ENCODE measurements at places on chromosomes 5 and 9.
A peak's percentile ranks its signal among the peaks of the same experiment; 100 is the strongest.

- no peak for DNase-seq
Measured at GRCh38 chr9:36861528-36862205, 172.4 kb downstream of the PAX5 start.

DNA sequence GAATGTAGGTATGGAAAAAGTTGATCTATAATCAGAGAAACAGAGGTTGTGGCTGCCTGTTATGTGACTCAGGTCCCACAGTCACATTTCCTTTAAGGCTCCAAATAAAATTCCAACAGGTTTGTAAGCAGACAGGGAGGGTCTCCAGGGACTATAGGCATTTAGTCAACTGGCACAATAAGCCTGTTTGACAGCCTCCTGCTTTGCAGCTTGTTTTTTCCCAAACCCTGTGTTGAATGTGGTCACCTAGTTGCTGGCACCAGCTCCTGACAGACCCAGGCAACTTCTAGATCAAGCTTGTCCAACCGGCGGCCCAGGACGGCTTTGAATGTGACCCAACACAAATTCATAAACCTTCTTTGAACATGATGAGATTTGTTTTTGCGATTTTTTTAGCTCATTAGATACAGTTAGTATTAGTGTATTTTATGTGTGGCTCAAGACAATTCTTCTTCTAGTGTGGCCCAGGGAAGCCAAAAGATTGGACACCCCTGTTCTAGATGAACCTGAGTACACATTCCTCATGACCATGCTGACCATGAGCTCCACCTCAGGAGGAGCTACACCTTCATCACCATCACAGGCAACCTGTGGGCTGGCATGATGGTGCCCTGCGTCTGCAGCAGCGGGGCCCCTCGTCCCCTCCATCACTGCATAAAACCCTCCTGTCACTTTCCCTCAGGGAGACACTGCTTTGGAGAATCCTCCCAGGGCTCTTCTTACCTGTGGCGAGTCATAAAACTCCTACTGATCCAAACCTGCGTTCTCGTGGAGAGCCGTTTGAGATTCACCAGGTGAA, 15.7 kb upstream of the GRHPR start:
- no peak for DNase-seq

DNA sequence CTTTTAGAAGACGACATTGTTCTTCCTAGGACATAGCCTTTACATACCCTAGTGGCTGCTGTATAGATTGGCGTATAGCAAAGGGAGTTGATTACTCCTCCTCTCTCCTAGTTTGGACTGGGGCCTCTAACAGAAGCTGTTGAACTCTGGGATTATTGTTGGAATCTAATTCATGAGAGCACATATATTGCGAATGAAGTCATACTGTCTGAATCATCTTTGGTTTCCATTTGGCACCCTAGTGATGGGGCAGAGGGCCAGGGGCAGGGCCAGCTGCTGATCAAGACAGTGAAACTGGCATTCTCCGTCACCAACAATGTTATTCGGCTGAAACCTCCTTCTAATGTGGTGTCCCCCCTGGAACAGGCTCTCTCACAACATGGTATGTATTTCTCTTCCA, 40.3 kb downstream of the NUP188 start:
- no peak for DNase-seq

- DNase-seq = no peak
Measured at GRCh38 chr5:147391781-147392180, 118.1 kb downstream of the DPYSL3 start.

GRCh38 chr5:43161244-43161643, 30.8 kb upstream of the NIM1K start:
- DNase-seq = peak; percentile 21

- no peak for DNase-seq
Measured at GRCh38 chr5:126263591-126264184, 159.5 kb upstream of the GRAMD2B start.

DNA sequence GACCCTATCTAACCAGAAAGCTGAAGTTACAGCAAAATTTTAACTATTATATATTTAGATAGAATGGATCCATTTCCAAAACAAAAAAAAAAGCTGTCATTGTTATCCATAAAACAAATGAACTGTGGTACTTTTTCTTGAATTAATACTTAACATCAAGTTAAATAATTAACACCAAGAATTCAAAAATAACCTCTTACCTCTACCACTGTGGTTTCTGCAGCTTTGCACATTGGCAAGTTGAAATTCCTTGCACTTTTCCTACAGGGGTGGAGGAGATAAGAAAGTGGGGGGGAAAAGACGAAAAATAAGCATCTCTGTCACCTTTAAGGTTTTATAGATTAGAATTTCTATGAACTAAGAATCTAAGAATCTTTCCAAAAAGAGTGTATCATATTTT, 30.0 kb downstream of the OXCT1 start:
- DNase-seq = no peak

GRCh38 chr5:142548739-142549275, 137.1 kb downstream of the FGF1 start:
- peak; percentile 21 for DNase-seq

GRCh38 chr5:154829181-154829588, 21.2 kb downstream of the FAXDC2 start:
- no peak for DNase-seq

DNA sequence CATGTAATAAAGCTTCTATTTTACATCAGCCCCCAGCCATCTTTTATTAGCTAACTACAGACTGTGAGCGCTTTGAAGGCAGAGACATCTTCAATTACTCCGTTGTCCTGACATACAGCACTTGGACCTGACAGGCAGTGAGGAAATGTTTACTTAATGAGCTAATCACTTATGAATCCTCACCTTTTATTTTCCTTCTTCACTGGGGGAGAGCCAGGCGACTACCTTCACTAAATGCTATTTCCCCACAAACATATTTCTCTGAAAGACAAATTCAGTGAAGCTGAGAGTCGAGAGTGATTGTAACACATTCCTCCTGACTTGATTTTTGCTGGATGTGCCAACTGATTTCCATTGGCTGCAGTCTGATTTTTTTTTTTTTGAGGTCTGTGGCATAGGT, 192.1 kb upstream of the CLINT1 start:
- no peak for DNase-seq

DNA sequence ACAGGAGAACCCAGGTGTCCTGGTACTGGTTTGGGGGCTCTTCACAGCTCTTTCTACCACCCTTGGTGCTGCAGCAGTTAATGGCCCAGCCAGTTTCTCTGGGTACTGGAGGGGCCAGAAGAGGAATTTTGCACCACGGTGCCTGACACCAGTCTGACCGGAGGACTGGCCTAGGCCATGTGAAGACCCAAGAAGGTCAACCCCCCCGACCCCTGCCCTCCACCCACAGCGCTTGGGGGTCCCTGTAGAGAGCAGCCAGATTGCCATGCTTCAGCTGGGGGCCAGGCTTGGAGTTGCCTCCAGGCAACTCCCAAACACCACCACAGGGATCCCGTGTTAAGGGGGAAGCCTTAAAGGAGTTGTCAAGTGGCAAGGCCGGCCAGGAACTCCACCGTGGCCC, 6.2 kb downstream of the ARSI start:
- no peak for DNase-seq

GRCh38 chr9:18743971-18744370, 270.0 kb downstream of the ADAMTSL1 start:
- no peak for DNase-seq

- no peak for DNase-seq
Measured at GRCh38 chr5:132754947-132755346, 7.7 kb downstream of the CCNI2 start.

DNA sequence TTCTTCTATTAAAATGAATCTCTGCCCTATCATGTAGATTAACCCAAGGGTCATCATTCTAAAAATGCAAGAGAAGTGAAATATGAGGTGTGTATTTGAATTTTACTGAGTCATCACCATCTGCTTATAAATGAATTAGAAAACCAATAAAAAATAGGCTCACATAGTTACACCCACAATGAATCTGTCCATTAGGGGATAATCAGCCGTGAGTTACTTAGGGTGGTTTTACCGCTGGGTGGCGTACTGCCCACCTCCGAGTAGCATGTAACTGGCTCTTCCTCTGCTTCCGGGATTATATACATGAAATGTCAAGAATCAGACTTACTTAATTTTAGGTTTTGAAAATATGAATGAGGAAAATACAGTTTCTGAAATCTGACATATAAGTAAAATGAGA, 332.9 kb upstream of the CCNG1 start:
- no peak for DNase-seq

- no peak for DNase-seq
Measured at GRCh38 chr5:32604800-32605765, 19.7 kb downstream of the SUB1 start.

- peak; percentile 89 for DNase-seq
Measured at GRCh38 chr9:6703898-6704639, 53.7 kb upstream of the KDM4C start.

- no peak for DNase-seq
Measured at GRCh38 chr9:4116071-4116581, 183.7 kb downstream of the GLIS3 start.

DNA sequence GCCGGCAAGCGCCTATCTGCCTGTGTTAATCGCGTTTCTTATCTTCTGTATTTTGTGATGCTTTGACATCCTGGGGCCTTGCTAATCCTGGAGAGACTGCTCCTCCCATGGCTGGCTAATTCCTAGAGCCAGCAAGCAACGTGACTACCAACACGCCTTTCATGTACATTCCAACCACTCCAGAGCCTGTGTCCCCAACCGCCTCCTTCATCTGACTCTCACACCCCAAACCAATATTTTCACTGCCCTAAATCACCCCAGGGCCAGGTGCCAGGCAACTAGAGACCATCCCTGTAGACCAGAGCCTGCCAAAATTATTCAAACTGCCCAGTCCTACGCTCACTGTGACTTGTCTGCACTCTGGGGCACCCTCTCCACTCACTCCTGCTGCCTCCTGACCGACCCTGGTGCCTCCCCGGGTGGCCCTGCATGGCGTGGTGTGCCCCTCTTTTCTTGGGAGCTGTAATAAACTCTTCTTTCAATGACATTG, 50.5 kb upstream of the COL5A1 start:
- DNase-seq = no peak

Data from CD4-positive, alpha-beta T cell treated with Interleukin-10 for 1 hour (primary cell).